ENCODE measurements at places on chromosomes 12 and 14. TPM values are rescaled to one million over a fixed set of nuclear protein-coding genes. Genes with fewer than 3 reads are reported as not detected.

PLCZ1 gene
- total RNA-seq: not detected

TCL1A gene
- not detected for total RNA-seq

CYP27B1 gene
- not detected for total RNA-seq

NOC4L gene
- total RNA-seq: 12.1 TPM

BCL11B gene
- total RNA-seq: 0.20 TPM

TECPR2 gene
- total RNA-seq: 22.5 TPM

EPYC gene
- total RNA-seq: not detected

PTCSC3 gene
- not detected for total RNA-seq

SDSL gene
- total RNA-seq: 7.6 TPM

KCNJ8 gene
- total RNA-seq: 55.5 TPM

CSRP2 gene
- 54.1 TPM for total RNA-seq
